ENCODE measurements at places on chromosomes 4 and X. TPM values are rescaled to one million over a fixed set of nuclear protein-coding genes. Genes with fewer than 3 reads are reported as not detected.

TRIM2 gene
- total RNA-seq: 0.18 TPM

SH3D19 gene
- not detected for total RNA-seq

XAGE1A gene
- total RNA-seq: not detected

GRCh38 chrX:37918168-37918567 lies 70.8 kb upstream of the DYNLT3 start:
- no peaks in the 10 kb centered on the region for H3K4me1 ChIP-seq
- no peaks in the 10 kb centered on the region for H3K36me3 ChIP-seq
- H3K27ac ChIP-seq: no peak overlapping the region
- H3K4me3 ChIP-seq: no peak overlapping the region

DNA sequence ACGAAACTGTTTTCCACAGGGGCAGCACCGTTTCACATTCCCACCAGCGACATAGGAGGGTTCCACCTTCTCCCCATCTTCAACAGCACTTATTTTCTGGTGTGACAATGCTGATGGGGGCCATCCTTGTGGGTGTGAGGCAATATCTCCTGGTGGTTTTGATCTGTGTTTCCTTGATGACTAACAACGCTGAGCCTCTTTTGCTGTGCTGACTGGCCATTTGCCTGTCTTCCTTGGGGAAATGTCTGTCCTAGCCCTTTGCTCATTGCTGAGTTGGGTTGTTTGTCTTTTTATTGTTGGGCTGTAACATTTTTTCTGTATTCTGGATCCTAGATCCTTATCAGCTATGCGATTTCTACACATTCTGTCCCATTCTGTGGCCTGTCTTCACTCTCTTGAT lies 33.7 kb downstream of the ATP2B3 start:
- no peaks in the 10 kb centered on the region for H3K36me3 ChIP-seq
- DNase-seq: no peak
- H3K27me3 ChIP-seq: no peaks in the 10 kb centered on the region
- no peak overlapping the region for H3K4me3 ChIP-seq

DNA sequence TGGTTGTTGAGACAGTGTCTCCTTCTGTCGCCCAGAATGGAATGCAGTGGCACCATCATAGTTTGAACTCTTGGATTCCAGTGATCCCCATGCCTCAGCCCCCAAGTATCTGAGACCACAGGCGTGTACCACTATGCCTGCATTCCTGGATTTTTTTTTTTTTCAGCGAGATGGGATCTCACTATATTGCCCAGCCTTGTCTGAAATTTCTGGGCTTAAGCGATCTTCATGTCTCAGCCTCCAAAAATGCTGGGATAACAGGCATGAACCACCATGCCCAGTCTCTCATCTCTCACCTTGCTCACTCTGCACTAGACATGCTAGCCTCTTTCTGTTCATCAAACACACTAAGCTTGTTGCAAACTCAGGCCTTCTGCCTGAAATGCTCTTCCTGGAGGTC lies 104.1 kb downstream of the UBE2K start:
- H3K27me3 ChIP-seq: no peaks in the 10 kb centered on the region
- no peak overlapping the region for H3K4me3 ChIP-seq
- no peaks in the 10 kb centered on the region for H3K36me3 ChIP-seq
- H3K27ac ChIP-seq: no peak overlapping the region

DNA sequence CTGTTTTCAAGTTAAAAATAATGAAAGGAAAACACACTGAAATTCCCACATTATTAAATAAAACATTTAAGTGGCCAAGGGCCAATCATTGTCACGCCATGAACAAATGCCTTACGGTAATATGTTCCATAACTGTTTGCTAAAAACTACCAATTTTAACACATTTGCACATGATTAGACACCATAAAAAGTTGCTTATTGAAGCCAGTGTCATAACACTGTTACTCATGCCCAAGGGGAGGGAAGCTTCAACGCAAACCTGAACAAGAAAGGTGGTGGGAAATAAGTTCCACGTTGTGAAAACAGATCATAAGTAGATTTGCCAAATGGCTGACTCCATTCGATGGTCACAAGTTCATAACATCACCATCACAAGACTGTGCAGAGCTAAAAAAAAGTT lies 739.3 kb upstream of the FAM241A start:
- H3K36me3 ChIP-seq: no peaks in the 10 kb centered on the region
- no peak overlapping the region for H3K27ac ChIP-seq
- DNase-seq: no peak
- no peaks in the 10 kb centered on the region for H3K27me3 ChIP-seq
- H3K4me1 ChIP-seq: no peaks in the 10 kb centered on the region
- H3K4me3 ChIP-seq: no peak overlapping the region

- H3K27ac ChIP-seq: no peak overlapping the region
- H3K36me3 ChIP-seq: no peaks in the 10 kb centered on the region
These were observed 85.1 kb downstream of the FAM53A start for GRCh38 chr4:1599026-1599481.

DNA sequence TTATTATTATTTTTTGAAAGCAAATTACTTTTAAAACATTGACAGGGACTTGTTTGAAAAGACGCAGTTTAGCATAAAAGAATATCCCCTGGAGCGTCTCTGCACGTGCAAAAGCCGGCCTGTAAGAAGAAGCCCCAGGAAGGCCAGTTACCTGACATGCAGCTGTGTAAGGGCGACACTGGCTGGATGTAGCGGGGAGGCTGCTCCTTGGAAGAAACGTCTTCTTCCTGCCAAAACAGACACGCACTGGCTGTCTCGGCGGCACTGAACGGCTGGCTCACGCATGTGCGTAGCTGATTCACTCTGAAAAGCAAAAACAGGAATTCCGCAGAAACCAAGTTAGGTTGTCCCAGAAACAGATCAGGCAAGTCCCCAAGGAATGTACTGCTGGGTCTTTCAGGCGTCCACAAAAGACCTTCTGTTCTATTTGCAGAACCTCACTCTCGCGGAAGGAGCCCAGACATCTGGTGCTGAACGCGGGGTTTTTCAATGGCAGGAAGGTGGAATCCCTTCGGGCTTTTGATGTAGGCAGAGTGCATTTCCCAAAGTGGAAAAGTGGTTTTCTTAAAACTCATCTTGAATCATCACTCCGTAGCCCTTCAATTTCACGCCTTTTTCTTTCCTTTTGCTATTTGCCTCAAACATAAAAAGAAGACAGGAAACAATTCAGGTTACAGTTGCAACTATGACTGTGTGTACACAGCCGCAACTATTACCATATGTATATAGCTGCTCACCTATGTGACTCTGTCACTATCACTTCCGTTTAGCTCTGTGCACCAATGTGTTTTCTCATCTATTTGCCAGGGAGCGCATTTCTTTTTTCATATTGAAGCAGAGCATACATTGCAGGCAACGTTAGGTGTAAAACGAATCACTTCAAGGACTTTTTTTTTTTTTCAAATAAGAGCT lies 38.1 kb upstream of the ARSH start:
- peak overlapping the region; percentile 46 for H3K4me3 ChIP-seq
- H3K36me3 ChIP-seq: no peaks in the 10 kb centered on the region
- H3K4me1 ChIP-seq: no peaks in the 10 kb centered on the region
- H3K27ac ChIP-seq: no peak overlapping the region
- DNase-seq: no peak

DNA sequence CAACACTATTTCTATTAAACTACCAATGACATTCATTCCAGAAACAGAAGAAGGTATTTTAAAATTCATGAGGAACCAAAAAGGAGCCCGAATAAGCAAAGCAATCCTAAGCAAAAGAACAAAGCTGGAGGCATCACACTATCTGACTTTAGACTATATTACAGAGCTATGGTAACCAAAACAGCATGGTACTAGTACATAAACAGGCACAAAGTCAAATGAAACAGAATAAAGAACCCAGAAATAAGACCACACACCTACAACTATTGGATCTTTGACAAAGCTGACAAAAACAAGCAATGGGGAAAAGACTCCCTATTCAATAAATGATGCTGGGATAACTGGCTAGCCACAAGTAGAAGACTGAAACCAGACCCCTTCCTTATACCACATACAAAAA lies 122.3 kb downstream of the ITIH6 start:
- H3K27ac ChIP-seq: no peak overlapping the region
- no peaks in the 10 kb centered on the region for H3K27me3 ChIP-seq
- no peak overlapping the region for H3K4me3 ChIP-seq
- no peaks in the 10 kb centered on the region for H3K4me1 ChIP-seq
- no peaks in the 10 kb centered on the region for H3K36me3 ChIP-seq
- DNase-seq: no peak

DNA sequence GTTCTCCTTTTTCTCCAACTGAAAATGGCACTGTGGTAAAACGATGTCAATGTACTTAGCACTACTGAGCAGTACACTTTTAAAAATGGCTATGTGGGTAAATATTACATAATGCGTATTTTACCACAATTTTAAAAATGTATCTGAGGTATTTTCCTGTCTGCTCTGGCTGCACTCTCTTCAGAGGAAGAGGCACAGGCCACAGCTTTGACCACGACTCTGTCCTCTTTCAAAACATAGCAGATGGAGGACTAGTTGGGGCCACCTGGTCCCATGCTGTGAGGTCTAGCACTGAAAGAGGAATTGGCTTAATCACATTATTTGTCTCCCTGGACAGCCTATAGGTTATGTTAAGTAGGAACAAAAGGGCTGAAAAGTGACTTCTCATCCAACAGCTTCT lies 5.2 kb downstream of the KCNE5 start:
- no peak overlapping the region for H3K4me3 ChIP-seq
- no peak overlapping the region for H3K27ac ChIP-seq
- H3K4me1 ChIP-seq: no peaks in the 10 kb centered on the region
- H3K36me3 ChIP-seq: no peaks in the 10 kb centered on the region
- no peak for DNase-seq
- H3K27me3 ChIP-seq: no peaks in the 10 kb centered on the region

DNA sequence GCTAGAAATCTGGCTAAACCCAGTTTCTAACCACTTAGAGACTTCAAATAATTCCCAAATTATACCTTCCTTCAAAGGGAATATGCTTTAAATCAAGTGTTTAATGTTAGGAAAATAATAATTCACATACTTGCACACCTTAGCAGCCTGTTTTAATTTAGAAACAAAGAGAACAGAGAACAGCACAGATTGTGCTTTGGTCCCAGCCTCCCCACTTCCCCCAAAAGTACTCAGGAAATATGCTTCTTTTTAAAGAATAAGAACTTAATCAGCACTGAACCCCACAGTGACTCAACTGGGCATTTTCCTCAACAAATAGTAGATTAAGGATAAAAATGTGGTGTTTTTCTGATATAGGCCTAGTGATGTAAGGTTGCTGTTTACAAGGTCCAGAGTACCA lies 295.8 kb downstream of the GBA3 start:
- H3K4me3 ChIP-seq: no peak overlapping the region
- H3K27me3 ChIP-seq: no peaks in the 10 kb centered on the region
- no peaks in the 10 kb centered on the region for H3K4me1 ChIP-seq
- H3K36me3 ChIP-seq: no peaks in the 10 kb centered on the region
- no peak for DNase-seq

GRCh38 chrX:104117759-104118158 lies 5.4 kb downstream of the ZCCHC18 start:
- no peak overlapping the region for H3K4me3 ChIP-seq
- peaks cover 16% of the 10 kb centered on the region for H3K4me1 ChIP-seq
- H3K36me3 ChIP-seq: no peaks in the 10 kb centered on the region
- H3K27me3 ChIP-seq: peaks cover 8% of the 10 kb centered on the region
- no peak overlapping the region for H3K27ac ChIP-seq
- no peak for DNase-seq
